GM20000 (cell line): ENCODE measurements at places on chromosomes 5 and 9.

DNA sequence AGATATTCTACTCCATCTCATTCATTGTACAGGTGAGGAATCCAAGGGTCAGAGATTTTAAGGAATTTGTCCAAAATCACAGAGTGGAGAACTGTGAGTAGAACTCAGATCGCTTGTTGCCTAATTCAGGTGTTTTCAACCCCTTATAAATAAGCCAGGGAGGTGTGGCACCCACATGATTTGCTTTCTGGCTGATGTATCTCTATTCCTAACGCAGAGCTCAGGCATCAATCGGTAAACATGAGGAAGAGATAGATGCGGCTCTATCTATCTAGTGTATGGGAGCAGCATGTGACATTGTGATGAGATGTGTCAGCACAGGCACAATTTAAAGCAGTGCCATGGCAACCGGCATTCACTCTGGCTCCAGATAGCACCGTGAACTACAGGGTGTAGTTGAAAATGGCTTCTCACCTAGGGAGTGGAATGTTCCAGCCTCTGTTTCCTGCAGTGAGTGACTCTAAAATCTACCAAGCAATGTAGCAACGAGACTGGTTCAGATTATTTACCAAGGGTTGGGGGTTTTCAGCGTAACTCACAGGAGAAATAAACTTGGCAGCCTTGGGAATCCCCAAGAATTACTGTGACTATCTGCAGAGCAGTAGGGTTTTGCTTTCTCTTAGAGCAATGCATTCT is 53.4 kb upstream of the SUB1 start:
- no peak for DNase-seq

DNA sequence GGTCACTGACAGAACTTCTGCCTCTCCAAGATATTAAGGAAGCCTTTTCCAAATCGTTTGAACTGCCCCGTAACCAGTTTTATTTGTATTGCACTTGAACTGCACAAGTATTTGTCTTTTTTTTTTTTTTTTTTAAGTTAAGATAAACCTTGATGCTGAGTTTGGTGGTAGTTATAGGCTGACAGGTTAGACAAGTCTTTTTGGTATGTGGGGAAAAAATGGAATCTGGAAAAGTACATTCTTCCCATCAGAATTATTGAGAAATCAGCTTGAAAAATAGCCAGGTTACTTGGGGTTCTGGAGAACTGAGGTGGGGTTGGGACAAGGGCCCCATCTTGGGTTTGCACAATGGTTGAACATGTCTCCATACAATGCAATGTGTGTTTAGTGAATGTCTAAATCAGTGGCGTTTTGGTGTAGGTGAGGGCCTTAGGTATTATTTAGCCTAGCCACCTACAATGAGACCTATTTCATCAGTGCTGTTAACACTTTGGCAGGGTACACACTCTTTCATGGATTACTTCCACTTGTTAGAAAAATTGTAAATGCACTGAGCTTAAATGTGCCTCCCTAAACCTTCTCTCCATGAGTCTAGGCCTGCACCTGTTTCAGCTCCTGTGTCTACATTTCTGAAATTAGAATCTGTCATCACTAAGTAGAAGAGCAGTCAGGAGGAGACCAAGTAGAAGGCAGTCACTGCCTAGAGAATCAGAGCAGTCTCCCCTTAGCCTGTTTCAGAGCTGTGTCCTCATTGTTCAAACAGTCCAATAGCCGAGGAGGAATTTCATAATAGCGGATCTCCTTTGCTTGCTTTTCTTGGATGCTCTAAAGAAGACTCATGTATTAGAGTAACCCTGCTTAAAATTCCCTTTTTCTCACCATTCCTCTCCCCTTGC is 140.0 kb upstream of the HMHB1 start:
- DNase-seq: no peak

- no peak for DNase-seq
Measured at GRCh38 chr9:7910426-7911020, 110.9 kb upstream of the DMAC1 start.

- DNase-seq: no peak
Measured at GRCh38 chr9:38689678-38690077, 30.3 kb downstream of the FAM240B start.

DNA sequence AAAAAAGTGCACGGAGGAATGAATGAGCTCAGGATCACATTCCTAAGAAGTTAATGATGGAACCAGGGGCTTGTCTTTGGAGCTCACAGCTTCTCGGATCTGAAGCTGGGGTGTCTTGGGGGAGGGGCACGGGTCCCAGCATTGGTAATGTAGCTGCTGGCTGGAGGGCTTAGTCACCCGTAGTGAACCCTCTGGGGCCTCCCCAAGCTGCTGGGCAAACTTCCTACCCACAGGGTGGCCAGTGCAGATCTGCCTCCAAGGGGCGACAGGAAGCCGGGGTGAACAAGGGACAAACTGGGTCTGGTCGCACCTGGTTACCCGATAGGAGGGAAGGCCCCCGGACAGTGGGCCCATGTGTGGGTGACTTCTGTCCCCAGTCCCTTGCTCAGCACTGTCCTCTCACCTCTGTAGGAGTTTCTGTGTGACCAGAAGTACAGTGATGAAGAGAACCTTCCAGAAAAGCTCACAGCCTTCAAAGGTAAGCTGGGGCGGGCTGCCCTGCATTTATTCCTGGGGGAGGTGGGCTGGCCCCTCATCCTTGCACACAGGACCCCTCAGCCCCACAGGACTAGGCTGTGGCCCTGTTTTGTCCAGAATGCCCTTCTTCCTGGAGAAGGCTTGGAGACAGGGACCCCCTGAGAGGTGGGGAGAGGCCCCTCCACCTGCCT is 14.1 kb upstream of the NUP214 start:
- DNase-seq: no peak

DNA sequence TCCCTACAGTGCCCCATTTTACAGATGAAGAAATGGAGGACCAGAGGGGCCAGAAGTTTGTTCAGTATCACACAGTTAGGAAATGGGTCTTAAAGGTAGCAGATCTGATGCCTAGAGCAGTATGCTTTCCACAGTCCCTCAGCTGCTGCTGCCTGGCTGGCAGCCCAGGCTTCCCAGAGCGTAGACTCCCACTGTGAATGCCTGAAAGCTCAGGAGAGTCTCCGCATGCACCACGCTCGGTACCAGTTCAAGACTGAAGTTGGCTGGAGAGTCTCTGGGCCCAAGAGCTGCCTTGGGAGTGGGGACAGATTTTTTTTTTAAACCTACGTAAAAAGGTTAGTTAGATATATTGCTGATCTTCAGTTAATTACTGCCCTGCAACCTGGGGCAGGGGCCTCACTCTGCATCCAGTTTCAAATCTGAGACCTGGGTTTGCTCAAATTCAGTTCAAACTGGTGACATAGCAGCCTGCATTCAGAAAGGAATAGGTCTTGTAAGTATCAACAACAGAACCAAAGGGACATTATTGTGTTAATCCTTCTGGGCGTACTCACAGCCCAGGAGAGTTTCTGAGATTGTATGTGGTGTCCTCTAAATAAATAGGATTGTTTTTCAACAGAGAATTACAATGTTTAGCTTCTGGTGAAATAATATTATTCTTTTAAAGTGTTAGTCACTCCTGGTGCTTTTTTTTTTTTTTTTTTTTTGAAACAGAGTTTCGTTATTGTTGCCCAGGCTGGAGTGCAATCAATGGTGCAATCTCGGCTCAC is 8.3 kb downstream of the NANS start:
- DNase-seq: no peak

DNA sequence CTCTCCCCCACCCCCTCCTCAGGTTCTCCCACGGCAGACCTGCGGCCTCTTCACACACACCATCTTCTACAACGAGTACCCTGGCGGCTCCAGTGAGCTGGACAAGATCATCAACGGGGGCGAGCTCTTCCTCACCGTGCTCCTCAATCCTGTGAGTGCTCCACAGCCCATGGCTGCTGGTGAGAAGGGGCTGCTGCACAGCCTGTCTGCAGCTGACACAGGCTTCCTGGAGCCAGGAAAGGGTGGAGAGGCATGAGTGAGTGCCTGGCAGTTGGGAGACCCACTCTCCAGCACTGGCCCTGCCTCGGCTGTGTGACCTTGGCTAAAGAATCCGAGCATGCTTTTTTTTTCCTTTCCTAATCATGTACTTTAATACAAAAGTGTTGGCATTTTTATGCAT is 31.3 kb downstream of the NDST1 start:
- no peak for DNase-seq

DNA sequence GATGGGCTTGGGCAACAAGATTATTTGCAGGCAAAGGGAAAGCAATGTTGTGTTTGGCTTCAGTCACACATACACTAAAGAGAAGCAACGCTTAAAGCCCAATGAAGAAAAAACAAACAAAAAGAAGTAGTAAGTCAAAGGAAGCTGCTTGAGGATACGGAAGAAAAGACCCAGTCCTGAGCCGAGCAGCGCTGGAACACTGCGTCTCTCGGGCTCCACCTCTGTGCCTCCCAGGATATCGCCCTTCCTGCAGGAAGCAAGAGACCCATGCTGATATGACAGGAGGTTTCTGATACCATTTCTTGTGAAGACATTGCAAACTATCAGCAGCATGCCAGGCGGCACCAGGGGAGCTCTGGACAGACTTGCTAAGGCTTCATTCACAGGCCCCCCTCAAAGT is 9.9 kb downstream of the GNAQ start:
- no peak for DNase-seq

DNA sequence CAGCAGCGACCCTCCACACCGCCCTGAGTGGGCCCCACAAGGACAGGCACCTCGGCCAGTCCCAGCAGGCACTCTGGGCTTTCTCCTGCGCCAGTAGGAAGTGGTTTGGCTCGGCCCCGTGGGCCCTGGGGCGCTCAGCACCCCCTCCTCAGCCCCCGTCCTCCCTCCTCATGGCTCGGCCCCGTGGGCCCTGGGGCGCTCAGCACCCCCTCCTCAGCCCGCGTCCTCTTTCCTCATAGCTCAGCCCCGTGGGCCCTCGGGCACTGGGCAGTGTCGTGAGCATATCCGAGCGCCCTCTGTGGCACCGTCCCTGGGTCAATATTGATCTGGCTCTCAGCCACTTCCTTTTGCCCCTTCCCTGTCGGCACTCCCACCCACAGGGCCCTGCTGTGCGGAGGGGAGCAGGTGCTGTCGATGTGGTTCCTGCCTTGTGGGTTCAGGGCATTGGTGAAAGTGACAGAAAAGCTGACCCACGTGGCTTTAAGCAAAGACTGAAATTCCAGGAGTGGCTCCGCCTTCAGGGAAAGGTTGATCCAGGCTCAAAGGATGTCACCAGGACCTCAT is 5.5 kb upstream of the SCGB3A1 start:
- DNase-seq: peak; percentile 5

DNA sequence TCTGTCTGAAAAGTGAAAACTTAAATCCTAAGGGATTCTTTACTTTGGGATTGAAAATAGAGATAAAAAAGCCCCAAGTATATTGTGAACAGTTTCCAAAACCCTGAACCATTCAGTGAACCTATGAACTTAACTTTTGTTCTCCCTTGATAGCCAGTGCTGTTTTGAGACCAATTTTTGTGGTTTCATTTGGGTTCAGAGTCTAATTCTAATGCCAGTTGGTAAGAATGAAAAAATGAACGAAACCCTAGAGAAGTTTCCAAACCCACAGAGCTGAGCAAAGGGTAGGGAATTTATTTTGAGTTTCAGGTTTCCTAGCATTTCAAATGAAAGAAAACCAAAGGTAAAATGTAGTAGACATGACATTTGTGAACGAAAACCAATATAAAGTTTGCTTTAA is 1366.8 kb downstream of the EFNA5 start:
- DNase-seq: no peak

GRCh38 chr5:87827539-87827938 is 414.8 kb upstream of the CCNH start:
- DNase-seq: no peak

GRCh38 chr5:111075520-111075919 is 4.0 kb downstream of the TSLP start:
- DNase-seq: no peak

- DNase-seq: no peak
Measured at GRCh38 chr5:140488914-140489313, 58.5 kb upstream of the EIF4EBP3 start.

GRCh38 chr9:83937861-83938455 is 16.7 kb upstream of the KIF27 start:
- peak; percentile 59 for DNase-seq

- DNase-seq: no peak
Measured at GRCh38 chr9:69555802-69556201, 116.4 kb downstream of the APBA1 start.

DNA sequence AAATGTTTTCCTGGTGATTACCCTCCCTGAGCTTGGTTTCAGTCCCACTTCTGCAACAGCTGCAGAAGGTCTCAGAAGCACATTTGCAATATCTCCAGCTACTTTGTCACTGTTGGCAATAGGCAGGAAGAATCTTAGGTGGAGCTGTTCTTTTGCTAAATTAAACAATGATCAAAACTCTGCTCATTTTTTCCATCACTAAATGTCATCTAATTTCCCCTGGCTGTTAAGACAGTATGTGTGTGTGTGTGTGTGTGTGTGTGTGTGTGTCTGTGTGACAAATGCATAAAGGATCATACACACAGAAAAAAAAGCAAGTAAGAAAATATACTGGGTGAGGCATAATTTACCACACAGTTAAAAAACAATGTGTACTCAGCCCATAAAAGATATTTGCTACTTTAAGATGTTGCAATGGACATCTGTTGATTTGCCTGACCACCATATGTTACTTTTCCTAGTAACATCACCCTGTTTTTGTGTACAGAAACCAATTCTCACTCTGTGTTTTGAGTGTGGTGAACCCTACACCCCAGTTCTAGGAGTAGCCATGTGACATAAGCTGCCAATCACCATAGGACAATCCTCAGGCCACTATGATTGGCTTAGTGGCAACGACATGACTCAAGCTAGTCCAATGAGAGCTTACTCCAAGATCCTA is 572.6 kb upstream of the CLINT1 start:
- DNase-seq: peak; percentile 23

DNA sequence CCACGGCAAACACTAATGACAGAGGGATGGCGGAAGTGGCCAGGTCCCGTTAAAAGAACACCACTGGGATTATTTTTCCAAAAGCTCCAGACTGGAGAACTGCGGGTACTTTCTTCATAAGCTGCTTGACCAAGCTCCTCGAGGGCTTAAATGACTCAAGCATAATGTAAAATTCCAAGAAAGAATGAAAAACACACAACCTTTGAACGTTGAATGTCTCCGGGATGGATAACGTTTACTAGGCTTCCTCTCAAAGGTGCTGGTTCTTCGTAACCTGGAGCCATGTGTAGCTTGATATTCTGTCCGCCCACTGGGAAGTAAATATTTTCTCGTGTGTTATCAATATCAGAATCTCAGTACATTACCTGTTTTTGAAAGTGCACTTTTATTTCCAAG is 67.6 kb downstream of the EPB41L4B start:
- no peak for DNase-seq

GRCh38 chr5:14172149-14172795 is 29.1 kb downstream of the TRIO start:
- peak; percentile 62 for DNase-seq

DNA sequence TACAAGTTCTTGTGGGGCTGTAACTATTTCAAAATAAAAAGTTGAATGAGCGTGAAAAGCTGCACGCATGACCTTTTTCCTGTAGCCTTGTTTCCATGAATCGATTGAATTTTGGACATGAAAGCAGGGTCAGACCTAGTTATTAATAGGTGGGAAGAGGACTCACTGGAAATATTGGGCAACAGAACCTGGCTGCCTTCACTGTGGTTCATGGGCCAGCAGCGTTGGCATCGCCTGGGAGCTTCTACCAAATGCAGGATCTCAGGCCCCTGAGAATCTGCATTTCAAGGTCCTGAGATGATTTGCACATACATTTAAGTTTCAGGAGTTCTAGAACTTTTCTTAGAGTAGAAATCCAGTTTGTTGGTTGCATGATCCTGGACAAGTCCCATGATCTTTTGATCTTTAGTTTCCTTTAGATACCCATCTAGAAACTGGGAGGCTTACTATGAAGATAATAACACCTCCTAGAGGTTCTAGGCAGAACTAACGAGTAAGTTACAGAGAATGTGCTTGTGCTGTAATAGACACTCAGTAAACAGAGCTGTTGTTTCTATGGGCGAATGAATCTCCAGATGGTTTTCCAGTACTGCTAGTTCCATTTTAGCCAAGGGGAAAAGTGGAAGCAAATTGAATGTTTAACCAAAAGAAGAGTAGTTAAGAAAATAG is 12.4 kb downstream of the ANKRD33B start:
- DNase-seq: no peak
